ENCODE measurements at places on chromosomes 6 and 20.

- DNase-seq, result no peak
Measured at GRCh38 chr6:168676552-168677322, 235.8 kb downstream of the SMOC2 start.

DNA sequence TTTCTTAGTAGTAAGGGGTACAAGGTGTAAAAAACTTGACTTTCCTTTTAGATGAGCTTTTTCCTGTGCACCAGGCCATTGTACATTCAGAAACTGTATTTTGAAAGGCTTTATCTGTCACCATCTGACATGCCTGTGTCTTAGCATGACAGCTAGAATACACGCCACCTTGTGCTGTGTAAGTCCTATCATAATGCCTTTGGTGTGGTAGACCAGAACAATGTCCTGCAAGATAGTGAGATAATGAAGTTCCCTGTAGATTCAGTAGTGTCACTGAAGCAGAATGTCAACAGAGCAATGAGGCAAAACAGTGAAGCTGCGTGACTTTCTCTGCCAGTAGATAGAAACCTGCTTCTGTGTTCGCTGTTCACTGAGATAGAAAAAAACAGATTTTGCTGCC, 105.8 kb downstream of the JAG1 start:
- no peak for DNase-seq

DNA sequence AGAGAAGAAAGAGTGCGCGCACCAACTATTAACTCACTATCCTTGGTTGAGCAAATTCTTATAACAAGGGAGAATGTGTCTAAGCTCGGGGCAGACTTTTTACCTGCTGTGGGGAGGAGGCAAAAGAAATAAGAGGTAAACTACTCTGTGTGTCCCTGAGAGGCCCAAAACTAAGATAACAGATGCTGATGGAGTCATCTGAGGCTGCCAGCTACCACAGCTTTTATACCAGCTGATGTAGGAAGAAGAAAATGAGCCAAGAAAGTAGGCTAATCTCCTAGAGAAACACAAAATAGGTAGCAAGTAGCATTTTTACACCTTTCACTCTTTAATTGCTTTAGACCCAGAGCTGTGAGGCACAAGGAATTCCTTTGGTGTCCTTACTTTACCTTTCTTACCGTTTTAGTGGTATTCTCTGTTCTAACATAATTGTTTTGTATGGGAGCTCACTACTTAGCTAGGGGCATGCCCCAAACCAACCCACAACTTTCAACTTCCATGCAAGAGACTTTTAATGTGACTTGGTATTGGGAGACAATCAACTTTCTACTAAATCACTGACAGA, 27.8 kb upstream of the PIM1 start:
- no peak for DNase-seq

- DNase-seq, result no peak
Measured at GRCh38 chr6:139931747-139932146, 557.3 kb upstream of the CITED2 start.

- no peak for DNase-seq
Measured at GRCh38 chr20:60097285-60097684, 139.1 kb downstream of the CDH26 start.

DNA sequence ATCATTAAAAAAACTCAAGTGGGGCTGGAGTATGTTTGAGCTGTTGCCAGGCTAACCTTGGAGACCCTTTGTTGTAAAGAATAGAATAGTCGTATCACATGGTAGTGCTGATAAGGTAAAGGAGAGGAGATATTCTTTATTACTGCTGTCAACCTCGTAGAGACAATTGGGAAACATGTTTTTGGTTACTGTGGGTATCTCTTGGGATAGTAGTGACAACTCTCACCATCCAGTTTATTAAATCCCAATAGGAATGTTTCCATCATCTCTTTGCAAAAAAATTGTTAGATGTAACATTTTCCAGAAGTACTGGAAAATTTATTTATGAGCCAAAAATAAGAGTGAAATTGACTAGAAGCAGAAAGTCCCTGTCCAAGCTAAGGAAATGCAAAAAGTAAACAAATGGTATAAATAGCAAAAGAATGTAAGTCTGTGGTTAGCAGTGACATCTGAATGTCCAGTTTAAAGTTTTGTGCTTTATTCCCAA, 829.3 kb upstream of the CITED2 start:
- no peak for DNase-seq

GRCh38 chr6:22732176-22732970, 163.0 kb downstream of the HDGFL1 start:
- DNase-seq, result no peak

Measured in activated T-cell treated with anti-CD3 and anti-CD28 coated beads, Interleukin-2, amount 50 U/mL, for 4 hours (primary cell).